Amniotic stem cell (primary cell): ENCODE measurements at places on chromosomes 6 and 20.
A peak's percentile ranks its signal among the peaks of the same experiment; 100 is the strongest.

- DNase-seq = no peak
These were observed 30.1 kb downstream of the CYB5R4 start for GRCh38 chr6:83889621-83890020.

DNA sequence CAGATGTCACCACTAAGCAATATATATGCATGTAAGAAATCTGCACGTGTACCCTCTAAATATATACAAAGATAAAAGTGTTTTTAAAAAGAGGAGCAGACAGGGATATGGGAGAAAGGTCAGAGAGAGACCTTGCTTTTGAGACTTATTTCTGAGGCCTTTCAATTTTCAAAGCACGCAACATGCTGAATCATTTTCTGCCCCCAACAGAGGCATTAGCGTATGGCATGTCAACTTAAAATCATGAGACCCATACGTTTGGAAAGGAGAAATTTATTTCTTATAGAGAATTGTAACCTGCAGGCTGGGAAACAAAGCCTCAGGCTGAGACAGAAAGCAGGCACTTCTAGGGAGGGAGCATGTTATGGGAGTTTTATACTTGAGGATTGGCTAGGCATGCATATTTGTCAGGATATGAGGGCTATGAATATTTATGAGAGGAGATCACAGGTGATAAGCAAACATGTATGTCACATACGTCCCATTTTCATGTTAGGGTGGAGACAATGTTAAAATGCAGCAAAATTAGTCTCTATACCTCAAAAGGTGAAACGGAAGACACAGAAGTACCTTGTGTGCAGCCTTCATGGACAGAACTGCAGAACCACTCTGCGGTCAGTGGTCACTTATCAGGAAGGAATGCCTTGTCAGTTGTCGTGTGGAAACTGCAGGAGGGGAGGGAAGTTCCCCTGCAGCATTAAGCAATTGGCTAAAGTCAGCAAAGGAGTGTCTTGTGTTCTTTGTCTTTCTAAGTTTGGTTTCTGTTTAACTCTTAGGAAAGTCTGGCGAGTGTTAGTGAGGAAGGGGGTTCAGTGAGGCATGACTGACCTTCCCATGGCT is 6.3 kb upstream of the GABRR2 start:
- DNase-seq = no peak

GRCh38 chr6:4828187-4828698 is 52.0 kb downstream of the CDYL start:
- DNase-seq = no peak

- DNase-seq = no peak
These were observed 46.6 kb downstream of the TPBG start for GRCh38 chr6:82410151-82410648.

DNA sequence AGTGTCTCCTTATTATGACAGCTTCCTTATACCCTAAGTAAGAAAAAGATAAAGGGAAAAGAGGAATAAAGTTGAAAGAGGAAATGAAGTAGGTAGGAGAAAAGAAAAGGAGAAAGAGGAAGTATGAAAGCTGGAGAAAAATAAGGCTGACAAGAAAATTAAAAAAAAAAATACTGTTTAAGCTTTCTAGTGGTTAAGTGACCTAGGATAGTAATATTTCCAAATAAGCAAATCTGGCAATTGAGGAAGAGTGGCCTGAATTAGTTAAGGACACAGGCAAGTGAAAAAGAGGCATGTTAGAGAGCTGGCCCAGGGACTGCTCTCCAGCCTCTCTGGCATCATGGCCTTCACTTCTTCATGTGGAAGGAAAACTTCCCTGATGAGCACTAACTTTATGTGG is 76.5 kb upstream of the ADGRF1 start:
- no peak for DNase-seq

DNA sequence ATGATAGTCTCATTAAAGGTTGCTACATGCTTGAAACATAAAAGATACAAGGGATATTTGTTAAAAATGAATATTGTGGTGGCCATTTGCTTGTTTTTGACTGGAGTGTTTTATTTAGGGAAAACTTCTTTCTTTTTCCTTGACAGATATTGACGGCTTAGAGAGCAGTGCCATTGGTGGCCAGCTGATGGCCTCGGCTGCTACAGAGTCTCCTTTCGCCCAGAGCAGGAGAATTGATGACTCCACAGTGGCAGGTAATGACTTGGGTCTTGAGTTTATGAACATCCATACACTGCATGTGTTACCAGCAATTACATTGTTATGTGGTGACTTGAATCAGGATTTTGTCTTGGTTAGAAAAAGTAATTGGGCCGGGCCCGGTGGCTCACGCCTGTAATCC is 67.5 kb upstream of the PBOV1 start:
- DNase-seq = no peak

- DNase-seq = peak; percentile 48
These were observed 453 bp downstream of the KCNQ5 start for GRCh38 chr6:72622094-72622940.

- DNase-seq = no peak
These were observed 33.8 kb upstream of the ADTRP start for GRCh38 chr6:11812439-11812838.

DNA sequence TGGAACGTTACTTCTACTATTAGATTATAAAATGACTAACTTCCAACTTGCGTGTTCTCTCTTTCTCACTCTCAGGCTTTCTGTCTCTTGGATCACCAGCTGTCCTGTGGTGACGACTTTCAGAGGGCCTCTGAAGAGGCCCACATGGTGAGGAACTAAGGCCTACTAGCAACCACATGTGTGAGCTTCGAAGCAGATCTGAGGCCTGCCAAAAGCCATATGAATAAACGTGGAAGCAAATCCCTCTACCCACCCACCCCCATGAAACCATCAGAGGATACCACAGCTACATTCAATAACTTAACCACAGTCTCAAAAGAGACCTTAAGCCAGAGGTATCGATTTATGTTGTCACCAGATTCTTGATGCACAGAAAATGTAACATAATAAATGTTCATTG is 13.5 kb upstream of the BMP5 start:
- no peak for DNase-seq

DNA sequence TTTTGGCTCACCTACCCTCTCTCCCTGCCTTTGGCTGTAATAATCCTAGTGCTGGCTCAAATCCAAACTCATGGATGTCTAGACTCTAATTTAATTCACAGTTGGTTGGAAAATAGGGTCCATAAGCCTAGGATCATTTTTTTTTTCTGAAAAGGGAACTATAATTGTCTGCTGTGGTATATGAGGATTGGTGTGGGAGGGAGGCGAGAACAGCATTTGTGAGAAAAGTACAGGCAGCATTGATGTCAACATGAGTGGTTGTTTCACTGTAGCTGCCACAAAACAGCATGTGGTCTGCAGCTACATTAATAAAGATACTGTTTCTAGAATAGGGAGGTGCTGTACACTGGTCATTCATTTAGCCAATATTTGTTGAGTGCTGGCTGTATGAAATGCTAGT is 18.6 kb upstream of the POLR1H start:
- no peak for DNase-seq

- no peak for DNase-seq
These were observed 95.9 kb upstream of the JAG1 start for GRCh38 chr20:10769700-10770099.

- no peak for DNase-seq
These were observed 154.0 kb upstream of the KCNG1 start for GRCh38 chr20:51176876-51177275.

DNA sequence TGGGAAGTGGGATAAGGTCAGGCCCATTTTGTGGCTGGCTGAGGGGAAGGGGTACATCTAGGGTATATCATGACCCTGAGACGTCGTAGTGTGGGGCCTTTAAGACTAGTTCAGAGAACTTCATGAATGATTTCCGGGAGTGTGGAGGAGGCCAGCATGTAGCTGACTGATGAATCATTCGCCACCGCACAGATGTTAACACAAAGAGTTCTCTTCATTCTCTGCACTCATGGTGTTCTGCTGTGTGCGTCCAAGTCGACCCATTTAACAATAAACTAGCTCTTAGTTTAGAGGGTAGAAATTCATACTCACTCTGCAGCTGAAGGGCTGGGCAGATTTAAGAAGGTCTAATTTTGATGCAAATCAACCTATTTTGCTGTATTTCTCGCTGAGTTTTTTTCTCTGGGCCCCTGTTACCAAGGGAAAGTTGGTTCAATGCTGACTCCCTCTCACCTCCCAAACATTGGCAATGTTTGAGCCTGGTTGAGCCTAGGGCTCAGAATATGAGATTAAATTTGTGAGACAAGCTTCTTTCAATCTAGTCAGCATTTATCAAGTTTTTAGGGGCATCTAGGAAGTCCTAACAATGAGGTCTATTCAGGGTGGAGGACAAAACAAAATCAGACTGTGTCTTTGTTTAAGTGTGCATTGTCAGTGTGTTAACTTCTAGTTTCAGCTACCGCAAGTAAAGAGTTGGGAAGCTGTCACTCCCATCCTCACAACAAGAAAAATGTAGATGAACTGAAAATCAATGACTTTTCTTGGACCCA is 106.8 kb upstream of the CBLN4 start:
- DNase-seq = no peak

DNA sequence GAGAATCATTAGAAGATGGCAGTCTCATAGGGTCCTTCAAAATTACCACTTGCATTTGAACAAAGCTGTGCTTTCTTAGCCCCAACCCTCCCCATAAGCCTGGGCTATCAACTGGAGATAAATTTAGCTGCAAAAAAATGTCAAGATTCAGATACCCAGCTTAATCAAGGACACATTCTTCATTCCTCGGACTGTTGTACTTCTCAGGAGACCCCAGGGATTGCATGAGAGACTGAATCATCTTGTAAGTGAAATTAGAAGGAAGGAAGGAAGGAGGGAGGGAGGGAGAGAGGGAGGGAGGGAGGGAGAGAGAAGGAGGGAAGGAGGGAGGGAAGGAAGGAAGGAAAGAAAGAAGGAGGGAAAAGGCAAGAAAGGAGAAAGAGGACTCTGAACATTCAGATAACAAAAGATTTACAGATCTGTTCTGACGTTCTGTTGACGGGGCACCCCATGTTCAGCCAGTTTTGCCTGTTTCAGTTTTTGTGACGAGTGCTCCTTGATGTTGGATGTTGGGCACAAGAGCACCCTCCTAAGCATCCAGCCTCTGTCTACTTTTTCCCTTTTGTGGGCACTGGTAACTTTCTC is 498.7 kb downstream of the PREX1 start:
- DNase-seq = no peak

GRCh38 chr20:64067733-64068307 is 4.8 kb downstream of the TCEA2 start:
- no peak for DNase-seq
